ENCODE measurements at places on chromosomes 2 and 18. TPM values are rescaled to one million over a fixed set of nuclear protein-coding genes. Genes with fewer than 3 reads are reported as not detected.

Gene ALPI
- total RNA-seq = 0.17 TPM

GRCh38 chr18:55385770-55386169 is 202.2 kb downstream of the TCF4 start:
- no peak for DNase-seq

DNA sequence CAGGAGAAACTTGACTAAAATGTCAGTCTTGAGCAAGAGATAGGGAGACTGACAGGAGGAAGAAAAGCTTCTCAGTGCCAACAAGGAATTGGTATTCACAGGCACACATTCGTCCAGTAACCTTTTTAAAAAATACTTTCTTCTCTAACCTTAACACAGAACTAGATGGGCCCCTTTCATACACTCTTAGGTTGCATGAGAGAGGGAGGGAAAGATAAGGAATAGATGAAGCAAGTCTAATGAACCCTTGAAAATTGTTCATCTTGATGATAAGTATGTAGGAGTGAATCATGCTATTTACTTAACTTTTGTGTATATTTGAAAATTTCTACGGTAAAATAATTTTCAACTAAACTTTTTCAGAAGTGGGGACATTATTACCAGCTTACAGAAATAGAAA is 42.0 kb upstream of the CCDC88A start:
- no peak for DNase-seq

GRCh38 chr2:28670856-28671255 is 80.8 kb upstream of the PPP1CB start:
- DNase-seq = no peak

- no peak for DNase-seq
Observed at GRCh38 chr2:213015387-213016165, 135.8 kb downstream of the IKZF2 start.

DNA sequence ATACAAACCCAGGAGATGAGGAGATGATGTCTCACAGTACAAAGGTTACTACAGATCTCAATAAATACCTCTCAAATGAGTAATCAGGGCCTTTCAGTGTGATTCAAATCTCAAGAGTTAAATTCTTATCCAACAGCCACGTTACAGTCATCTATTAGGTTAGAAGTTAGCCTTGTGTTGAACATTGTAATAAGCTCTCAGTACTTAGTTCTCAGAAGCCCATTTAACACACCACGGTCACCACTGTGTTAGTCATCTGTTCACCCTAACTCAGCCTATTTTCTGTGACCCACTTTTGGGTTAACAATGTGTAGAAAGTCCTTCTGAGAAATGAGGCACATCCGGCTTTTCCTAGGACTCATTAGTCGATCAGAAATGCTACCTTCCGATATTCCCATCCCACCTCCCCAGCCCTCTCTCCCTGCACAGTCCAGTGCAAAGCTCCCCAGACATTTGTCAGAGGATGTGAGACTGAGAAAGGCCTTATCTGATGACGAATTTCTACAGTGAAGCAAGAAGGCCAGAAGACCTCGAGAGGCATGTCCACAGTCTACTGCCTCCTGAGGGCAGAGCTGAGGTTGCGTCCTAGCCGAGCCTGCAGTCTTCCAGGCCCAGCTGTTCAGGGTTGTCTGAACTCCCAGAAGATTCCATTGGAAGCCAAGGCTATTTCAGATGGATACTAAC is 92.6 kb downstream of the ACTR2 start:
- peak; percentile 86 for DNase-seq

DNA sequence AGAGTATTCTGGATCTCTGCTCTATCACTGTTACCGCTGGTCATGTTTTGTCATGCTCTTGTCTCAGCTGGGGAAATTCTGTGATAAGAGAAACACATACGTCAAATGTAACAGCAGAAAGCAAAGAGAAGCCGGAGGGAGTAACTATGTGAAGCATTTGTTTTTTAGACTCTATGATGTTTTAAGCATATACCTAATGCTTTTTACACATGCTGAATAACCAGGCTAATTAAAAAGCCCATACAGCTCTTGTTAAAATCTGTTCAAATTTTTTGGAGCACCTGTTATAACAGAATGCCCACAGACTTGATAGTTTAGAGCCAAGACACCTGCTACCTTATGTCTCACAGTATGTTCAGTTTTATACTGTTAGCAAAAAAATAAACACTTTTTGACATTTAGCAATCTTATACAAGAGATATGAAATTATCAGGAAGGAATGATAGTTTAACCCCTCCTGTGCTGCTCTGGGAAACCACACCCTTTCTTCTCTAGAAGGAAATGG is 92.3 kb upstream of the TANK start:
- DNase-seq = no peak

All from esophagus muscularis mucosa (tissue), 4 donors.